GM06990 (cell line): ENCODE measurements at places on chromosomes 13 and 19.

- DNase-seq, result no peak
These were observed 1550.9 kb downstream of the PCDH9 start for GRCh38 chr13:65679240-65679639.

- DNase-seq, result no peak
These were observed 2.6 kb downstream of the AXL start for GRCh38 chr19:41221514-41222205.

- DNase-seq, result peak; percentile 49
These were observed 110.5 kb downstream of the KCNRG start for GRCh38 chr13:50125554-50126262.

DNA sequence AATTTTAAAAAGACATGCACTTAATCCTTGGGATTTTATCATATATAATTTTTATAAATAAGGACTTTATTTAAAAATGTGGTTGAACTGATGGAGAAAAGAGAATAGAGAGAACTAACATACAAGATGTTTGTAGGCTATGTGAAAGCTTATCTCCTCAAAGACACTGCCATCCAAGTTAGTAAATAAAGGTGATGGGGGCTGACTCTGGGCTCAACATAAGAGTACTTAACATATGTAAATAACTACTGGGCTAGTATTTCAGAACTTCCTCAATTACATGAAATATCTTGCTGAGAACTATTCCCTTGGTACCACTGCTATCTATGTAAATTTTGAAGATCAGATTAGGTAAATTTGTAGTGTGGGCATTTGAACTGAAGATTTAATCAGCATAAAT lies 1017.3 kb upstream of the PCDH20 start:
- no peak for DNase-seq

- DNase-seq, result no peak
These were observed 844 bp upstream of the RFX1 start for GRCh38 chr19:14006766-14007562.

- no peak for DNase-seq
These were observed 90.5 kb upstream of the ANKRD10 start for GRCh38 chr13:111005364-111005763.

DNA sequence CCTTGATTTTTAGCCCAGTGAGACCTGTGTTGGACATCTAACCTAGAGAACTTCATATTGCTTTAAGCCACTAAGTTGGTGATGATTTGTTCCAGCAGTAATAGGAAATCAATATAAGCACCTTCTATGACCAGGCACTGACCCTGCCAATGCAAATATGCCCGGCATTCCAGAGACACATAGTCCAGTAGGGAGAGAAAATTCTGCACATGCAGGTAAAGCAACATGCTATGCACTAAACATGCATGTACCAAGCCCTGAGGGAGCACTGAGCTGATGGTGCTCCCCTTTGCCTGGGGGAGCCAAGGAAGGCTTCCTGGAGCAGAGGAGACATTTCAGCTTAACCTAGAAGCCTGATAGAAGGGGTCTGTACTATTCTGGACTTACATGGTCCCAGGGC lies 40.4 kb upstream of the C13orf42 start:
- no peak for DNase-seq

DNA sequence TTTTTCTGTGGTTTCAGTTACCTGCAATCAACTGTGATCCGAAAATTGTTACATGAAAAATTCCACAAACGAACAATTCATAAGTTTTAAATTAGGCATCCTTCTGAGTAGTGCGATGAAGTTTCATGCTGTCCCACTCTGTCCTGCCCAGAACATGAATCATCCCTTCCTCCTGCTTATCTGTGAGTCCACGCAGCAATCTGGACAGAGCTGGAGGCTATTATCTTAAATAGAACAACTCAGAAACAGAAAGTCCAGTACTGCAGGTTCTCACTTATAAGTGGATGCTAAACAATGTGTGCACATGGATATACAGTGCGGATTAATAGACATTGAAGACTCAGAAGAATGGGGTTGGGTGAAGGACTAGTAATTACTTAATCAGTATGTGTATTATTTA lies 583.7 kb upstream of the SPRY2 start:
- DNase-seq, result no peak

GRCh38 chr13:43494206-43494605 lies 292.6 kb downstream of the ENOX1 start:
- DNase-seq, result no peak

- DNase-seq, result peak; percentile 9
These were observed 859 bp downstream of the ZNF568 start for GRCh38 chr19:36916991-36917390.

DNA sequence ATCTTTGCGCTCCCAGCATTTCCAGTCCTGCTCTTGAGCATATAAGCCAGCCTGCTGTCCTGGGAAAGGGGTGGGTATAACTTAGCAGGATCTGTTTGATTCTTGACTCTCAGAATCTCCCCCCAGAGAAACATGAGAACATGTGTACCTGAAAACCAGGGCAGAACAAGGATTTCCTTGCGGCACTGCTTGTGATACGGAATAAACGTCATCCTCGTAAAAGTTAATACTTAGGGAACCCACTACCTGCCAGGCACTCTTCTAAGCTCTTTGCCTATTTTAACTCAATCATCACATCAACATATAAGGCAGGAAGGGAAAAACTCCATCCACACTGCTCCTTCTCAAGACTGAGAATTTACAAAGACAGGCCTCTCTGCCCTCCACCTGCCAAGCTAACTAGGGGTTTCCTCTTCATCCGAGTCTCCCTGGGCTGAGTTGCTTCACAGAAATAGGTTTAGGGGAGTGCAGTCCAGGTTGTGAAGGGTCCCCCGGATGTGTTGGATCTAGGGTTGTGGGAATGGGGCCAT lies 1.1 kb downstream of the ZNF653 start:
- DNase-seq, result no peak

DNA sequence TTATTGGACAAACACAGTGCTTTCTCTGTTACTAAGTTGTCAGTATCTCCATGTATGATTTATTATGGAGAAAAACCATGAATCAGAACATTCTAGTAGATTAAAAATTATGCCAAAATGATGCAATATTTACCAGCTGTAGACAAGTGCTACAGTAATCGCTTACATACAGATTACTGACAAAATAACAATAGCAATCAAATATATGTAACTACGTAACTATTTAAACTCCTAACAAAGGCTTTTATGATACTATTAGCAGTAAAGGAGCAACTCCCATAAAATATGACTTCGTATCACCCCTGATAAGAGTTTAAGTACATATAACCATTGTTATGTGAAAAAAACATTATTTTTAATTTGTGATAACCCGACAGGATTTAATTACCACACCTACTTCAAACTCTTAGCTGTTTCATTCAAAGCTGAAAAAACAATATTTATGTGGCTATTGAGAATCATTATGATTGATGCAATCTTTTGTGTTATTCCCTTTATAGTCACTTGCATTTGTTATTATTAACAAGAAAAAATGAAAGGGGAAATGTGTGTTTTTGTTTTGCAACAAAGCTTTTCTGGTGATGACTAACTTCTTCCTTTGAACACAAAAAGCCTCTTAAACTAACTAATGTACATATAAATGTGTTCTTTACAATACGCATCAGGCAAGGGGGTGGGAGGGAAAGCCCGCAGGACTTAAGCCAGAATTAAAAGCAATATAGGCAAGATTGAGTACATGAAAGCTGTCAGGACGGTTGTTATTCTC lies 147.4 kb downstream of the ABCC4 start:
- no peak for DNase-seq

- no peak for DNase-seq
These were observed 87.9 kb downstream of the DIAPH3 start for GRCh38 chr13:60075850-60076249.

GRCh38 chr13:98251708-98252107 lies 74.6 kb upstream of the RNF113B start:
- DNase-seq, result no peak

DNA sequence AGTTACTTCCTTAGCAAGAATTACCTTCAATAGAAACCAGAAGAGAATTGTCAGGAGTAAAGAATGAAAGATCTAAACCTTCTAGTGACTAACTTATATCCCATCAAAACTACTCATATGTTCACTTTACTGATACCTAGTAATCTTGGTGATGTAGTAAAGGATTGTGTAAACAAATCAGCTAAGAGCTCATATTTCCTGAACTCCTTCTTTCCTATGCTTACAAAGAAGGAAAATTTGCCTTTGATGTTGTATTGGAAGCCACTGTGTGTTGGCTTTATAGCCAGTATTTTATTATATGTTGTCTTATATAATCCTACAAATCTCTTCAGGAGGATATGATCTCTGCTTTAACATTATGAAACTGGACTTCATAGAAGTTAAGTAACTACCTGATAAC lies 671.0 kb downstream of the PCDH9 start:
- DNase-seq, result no peak

DNA sequence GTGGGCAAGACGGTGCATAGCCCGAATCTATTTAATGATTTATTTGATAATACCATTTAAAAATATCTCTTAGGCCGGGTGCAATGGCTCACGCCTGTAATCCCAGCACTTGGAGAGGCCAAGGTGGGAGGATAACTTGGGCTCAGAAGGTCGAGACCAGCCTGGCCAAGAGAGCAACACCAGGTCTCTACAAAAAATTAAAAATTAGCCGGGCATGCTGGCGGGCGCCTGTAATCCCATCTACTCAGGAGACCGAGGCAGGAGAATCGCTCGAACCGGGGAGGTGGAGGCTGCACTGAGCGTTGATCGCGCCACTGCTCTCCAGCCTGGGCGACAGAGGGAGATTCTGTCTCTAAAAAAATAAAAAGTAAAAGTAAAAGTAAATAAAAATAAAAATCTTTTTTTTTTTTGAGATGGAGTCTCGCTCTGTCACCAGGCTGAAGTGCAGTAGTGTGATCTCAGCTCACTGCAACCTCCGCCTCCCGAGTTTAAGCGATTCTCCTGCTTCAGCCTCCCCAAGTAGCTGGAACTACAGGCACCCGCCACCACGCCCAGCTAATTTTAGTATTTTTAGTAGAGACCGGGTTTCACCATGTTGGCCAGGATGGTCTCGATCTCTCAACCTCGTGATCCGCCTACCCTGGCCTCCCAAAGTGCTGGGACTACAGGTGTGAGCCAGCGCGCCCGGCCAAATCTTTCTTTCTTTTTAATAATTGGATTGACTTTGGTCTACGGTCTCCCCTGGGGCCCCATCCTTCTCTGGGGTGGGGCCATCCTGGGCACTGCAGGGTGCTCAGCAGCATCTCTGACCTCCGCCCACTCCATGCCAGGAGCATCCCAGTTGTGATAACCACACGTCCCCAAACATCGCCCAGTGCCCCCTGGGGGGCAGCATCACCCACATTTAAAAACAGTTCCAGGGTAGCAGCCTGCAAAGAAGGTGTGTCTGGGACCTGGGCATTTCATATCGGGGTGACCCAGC lies 90.7 kb downstream of the GNG7 start:
- no peak for DNase-seq

DNA sequence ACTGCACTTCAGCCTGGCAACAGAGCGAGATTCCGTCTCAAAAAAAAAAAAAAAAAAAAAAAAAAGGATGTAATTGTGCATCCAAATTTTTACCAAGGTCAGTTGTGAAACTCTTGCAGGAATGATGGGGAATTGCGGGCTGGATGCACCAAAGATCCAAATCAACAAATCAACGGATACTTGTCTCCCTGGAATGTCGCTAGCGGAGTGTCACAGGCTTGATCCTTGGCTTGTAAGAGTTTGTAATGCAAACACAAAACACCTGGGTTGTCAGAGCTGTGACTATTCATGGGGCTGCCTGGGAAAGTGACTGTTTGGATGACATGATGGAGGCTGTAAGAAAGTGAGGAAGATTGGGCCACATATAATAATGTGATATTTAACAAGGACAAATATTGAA lies 4.2 kb downstream of the KANK3 start:
- DNase-seq, result no peak

GRCh38 chr19:42081584-42082203 lies 5.7 kb downstream of the ZNF574 start:
- DNase-seq, result no peak

DNA sequence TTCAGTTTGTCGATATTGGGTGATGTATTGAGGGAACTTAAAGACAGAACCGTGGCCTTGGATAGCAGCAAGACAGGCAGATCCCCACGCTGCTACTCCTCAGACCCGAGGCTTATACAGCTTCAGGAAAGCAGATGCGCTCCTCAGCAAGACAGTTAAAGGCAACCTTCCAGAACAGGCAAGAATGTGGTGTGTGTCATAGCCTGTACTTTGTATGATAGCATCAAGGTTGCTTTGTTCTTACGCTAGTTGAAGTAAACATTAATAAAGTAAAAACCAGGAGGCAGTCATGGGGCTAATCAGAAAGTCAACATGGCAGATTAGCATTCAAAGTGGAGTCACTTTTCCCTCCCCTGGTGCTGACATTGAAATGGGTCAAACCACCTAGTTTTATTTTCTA lies 473.2 kb downstream of the DCT start:
- no peak for DNase-seq

DNA sequence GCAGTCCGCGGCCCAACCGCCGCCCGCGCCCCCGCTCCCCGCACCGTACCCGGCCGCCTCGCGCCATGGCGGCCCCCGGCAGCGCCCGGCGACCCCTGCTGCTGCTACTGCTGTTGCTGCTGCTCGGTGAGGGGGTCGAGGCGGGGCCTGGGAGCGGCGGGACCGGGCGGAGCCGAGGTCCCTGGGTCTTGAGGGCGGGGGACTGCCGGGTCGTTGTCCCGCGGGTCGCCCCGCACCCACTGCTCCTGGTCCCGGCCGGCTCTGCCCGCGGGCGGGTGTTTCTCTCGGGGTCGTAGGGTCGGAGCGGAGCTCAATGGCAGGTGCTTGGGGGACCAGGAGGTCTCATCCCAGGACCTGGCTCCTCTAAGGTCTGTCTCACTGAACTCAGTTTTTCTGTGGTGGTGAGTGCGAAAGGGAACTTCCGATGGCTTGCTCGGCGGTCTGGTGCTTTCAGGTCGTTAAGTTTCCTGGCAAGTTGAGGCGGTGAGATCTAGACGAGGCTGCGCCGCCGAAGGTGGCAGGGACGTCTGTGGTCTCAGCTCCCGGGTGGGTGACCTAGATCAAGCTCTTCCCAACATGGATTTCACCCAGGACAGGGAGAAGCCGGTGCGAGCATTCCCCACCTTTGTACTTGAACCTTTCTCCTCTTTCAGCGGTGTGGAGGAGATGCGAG lies 467 bp downstream of the LAMP1 start:
- DNase-seq, result peak; percentile 64

DNA sequence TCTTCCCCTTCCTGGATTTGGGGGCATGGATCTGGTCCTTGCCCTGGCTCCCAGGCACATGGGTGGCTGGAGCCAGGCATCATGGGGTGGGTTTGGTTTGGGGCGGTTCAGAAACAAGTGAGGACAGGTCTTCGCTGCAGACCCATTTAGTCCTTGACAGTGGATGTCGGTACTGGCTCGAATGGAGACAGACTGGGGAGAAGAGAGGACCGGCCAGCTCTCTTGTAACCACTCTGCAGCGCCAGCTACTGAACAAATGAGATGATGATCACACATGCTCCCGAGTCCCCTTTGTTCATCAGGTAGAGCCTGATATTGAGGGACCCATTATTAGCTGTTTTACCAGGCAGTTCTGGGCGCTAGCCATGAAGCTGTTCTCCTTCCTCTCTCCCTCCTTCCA lies 64.5 kb downstream of the CHST8 start:
- DNase-seq, result no peak

- no peak for DNase-seq
These were observed 41.7 kb upstream of the EEF1AKMT1 start for GRCh38 chr13:20815464-20815863.
